Kidney epithelial cell (primary cell): ENCODE measurements at places on chromosomes 11 and 22. TPM values are rescaled to one million over a fixed set of nuclear protein-coding genes. Genes with fewer than 3 reads are reported as not detected.

The SORL1 gene
- total RNA-seq: 4.1 and 4.7 TPM in 2 replicates

The RFPL3 gene
- not detected in 2 replicates for total RNA-seq

The PACSIN3 gene
- 37.9 and 57.4 TPM in 2 replicates for total RNA-seq

The TIGD3 gene
- 0.89 and 1.3 TPM in 2 replicates for total RNA-seq

The ARHGAP32 gene
- total RNA-seq: 15.4 and 17.5 TPM in 2 replicates

The L3MBTL2 gene
- 28.5 and 30.3 TPM in 2 replicates for total RNA-seq

The OR52I1 gene
- not detected in 2 replicates for total RNA-seq

The ART1 gene
- not detected in 2 replicates for total RNA-seq

The SPDYC gene
- not detected in 2 replicates for total RNA-seq

The OVCH2 gene
- not detected in 2 replicates for total RNA-seq

The FBLN1 gene
- total RNA-seq: 29.0 and 32.8 TPM in 2 replicates

The KRTAP5-8 gene
- total RNA-seq: not detected in 2 replicates

The OR5A1 gene
- total RNA-seq: not detected in 2 replicates

The CRYBB2 gene
- not detected in 2 replicates for total RNA-seq

The OLFML1 gene
- 0.07 TPM in 1 of 2 replicates, not detected in the other for total RNA-seq

The UPB1 gene
- not detected in 2 replicates for total RNA-seq

The DEPDC7 gene
- 0.55 and 0.63 TPM in 2 replicates for total RNA-seq

The P2RY2 gene
- total RNA-seq: 4.2 and 4.5 TPM in 2 replicates

The OR51B4 gene
- not detected in 2 replicates for total RNA-seq

The ANO9 gene
- 18.4 and 19.7 TPM in 2 replicates for total RNA-seq

The SCN4B gene
- total RNA-seq: 0.41 and 0.79 TPM in 2 replicates

The A4GALT gene
- total RNA-seq: 12.7 and 13.6 TPM in 2 replicates

The CHRDL2 gene
- total RNA-seq: not detected in 2 replicates

The PIH1D2 gene
- 0.92 and 1.4 TPM in 2 replicates for total RNA-seq

The DCHS1 gene
- 15.5 and 20.7 TPM in 2 replicates for total RNA-seq

The EHD1 gene
- 87.7 and 100 TPM in 2 replicates for total RNA-seq

The CATSPERZ gene
- not detected in 2 replicates for total RNA-seq

The SNU13 gene
- 198 and 201 TPM in 2 replicates for total RNA-seq

The PATE4 gene
- total RNA-seq: not detected in 2 replicates

The SGSM1 gene
- 0.25 and 0.55 TPM in 2 replicates for total RNA-seq

The IL17REL gene
- total RNA-seq: not detected in 2 replicates

The TBX1 gene
- not detected in 2 replicates for total RNA-seq

The BLID gene
- total RNA-seq: not detected in 2 replicates

The CARD18 gene
- total RNA-seq: not detected in 2 replicates

The HTR3B gene
- not detected in 2 replicates for total RNA-seq

The CRYAB gene
- total RNA-seq: 23.9 and 43.5 TPM in 2 replicates

The NLRP14 gene
- total RNA-seq: not detected in 2 replicates

The ZC3H7B gene
- total RNA-seq: 57.7 and 59.6 TPM in 2 replicates

The TMEM191C gene
- 4.8 and 6.7 TPM in 2 replicates for total RNA-seq

The MRGPRG gene
- not detected in 2 replicates for total RNA-seq

The ART5 gene
- 0.21 and 0.54 TPM in 2 replicates for total RNA-seq

The TPBGL gene
- 0.04 TPM in 1 of 2 replicates, not detected in the other for total RNA-seq

The MRGPRE gene
- 0.63 and 1.7 TPM in 2 replicates for total RNA-seq

The GDPD4 gene
- 0.08 TPM in 1 of 2 replicates, not detected in the other for total RNA-seq

The LAYN gene
- 28.7 and 29.1 TPM in 2 replicates for total RNA-seq

The GAL3ST1 gene
- total RNA-seq: 2.5 and 4.0 TPM in 2 replicates

The GPR83 gene
- total RNA-seq: 0.07 TPM in 1 of 2 replicates, not detected in the other

The TEX54 gene
- total RNA-seq: not detected in 2 replicates

The ENTHD1 gene
- not detected in 2 replicates for total RNA-seq

The MUC5AC gene
- not detected in 2 replicates for total RNA-seq

The TCIRG1 gene
- 46.8 and 80.6 TPM in 2 replicates for total RNA-seq
